ENCODE measurements at places on chromosomes 5 and 9.

DNA sequence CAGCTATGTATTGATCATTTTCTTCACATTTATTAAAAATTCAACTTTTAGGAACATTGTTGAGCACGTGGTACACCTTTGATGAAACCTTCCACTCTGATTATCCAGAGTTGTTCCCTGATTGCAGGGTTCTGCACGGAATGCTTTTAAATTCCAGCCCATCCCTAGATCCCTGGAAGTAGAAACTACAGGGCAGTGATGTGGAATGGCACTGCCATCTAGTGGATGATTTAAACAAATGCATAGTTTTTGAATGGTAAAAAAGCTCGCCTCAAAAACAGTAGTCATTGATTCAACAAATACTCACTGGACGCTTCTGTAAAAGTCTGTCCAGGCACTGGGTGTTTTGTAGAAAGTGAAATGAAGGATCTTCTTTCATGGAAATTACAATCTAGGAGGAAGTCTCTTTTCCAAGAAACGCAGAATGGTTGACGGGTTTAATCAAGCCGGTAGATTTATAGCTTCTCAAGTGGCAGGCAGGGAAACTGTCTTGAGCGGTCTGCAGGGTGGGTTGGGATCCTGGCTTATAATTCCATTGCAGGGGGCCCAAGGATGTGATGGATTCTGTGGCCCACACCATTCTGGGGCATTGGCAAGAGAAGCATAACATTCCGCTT lies 118.4 kb downstream of the ARHGAP26 start:
- peak; percentile 43 for DNase-seq

DNA sequence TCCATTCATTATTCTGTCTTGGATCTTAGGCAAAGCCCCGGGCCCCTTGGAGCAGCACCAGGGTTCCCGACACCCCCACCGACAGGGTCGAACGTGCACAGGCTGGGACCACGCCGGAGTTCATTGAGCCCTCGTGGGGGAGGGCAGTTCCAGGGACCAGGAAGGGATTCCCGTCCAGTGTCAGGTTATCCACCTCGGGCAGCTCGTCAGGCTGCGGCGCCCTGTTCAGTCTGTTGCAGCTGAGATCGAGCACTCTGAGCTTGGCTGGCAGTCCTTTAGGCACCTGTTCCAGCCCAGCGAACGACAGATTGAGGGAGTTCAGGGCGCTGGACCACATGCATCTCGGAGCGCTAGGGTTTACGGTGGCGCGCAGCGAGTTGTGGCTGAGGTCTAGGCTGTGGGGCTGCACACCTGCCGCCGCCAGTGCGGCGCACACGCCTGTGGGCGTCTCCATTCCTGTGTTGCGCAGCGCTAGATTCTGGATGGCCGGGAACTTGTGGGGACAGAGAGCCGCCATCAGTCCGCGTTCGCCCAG lies 1.1 kb downstream of the CD14 start:
- DNase-seq: no peak

DNA sequence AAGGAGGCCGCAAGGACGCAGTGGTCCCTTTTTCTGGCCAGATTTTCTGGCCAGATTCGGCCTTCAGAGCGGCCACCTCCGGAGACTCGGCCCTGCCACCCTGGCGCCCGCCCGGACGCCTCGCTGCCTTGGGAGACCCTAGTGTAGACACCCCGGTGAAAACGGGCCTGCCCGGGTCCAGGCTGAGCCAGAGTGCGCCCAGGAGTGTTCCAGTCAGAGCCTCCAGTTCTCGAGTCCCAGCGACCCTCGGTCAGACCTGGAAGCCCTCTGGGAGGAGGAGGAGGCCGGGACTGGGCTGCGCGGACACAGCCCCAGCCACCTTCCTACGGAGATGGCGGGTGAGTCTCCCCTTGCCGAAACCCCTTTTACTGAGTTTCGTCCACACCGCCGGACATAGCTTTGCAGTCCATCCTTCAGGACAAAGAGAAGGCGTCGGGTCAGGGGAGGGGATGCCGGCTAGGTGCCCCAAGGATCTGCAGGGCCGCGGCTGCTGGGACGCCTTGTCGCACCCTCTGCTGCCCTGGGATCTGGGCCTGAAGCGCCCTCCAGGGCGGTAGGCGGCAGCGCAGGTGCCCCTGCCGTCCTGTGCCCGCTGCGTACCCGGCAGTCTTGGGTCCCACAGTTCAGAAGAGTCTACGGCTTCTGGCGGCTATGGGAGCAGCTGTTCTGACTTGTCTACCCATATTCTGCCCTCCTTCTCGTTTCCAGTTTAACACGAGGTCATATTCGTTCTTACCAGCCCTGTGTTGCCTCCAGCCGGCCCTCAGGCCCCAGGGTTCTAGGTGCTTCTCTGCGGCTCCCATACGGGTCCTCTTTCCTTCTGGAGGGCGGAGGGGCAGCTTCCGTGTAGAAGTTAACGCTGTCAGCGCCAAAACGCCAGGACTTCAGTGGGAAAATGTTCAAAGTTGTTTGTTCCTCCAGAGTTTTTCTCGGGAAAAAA lies 1771.7 kb upstream of the CDH9 start:
- peak; percentile 73 for DNase-seq

- peak; percentile 85 for DNase-seq
Observed at GRCh38 chr9:136694163-136694871, 7.1 kb upstream of the AGPAT2 start.

GRCh38 chr9:135883410-135884089 lies 23.8 kb downstream of the CAMSAP1 start:
- no peak for DNase-seq

- DNase-seq: no peak
Observed at GRCh38 chr5:128493657-128494329, 44.3 kb downstream of the FBN2 start.
